Brain (organoid and tissue), 16 donors: ENCODE measurements at places on chromosomes 3 and 15.
A peak's percentile ranks its signal among the peaks of the same experiment; 100 is the strongest.

- DNase-seq = no peak
These were observed 40.8 kb downstream of the LRRC49 start for GRCh38 chr15:70933411-70933810.

DNA sequence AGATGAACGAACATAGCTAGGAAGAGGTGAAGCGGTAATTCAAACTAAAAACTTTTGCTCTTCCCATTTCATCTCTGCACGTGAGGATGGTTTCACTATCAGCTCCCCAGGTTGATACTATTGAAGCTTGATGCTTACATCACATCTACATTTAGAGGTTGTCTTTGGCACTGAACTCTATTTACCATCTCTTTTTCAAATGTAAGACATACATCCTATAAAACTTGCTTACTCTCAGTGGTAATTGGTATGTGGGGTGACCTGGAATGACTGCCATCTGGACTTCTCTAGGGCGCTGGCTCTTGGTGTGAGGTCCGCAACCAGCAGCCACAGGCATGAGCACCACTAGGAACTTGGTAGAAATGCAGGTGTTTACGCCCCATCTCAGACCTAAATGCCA lies 118.1 kb downstream of the AKAP13 start:
- DNase-seq = no peak

DNA sequence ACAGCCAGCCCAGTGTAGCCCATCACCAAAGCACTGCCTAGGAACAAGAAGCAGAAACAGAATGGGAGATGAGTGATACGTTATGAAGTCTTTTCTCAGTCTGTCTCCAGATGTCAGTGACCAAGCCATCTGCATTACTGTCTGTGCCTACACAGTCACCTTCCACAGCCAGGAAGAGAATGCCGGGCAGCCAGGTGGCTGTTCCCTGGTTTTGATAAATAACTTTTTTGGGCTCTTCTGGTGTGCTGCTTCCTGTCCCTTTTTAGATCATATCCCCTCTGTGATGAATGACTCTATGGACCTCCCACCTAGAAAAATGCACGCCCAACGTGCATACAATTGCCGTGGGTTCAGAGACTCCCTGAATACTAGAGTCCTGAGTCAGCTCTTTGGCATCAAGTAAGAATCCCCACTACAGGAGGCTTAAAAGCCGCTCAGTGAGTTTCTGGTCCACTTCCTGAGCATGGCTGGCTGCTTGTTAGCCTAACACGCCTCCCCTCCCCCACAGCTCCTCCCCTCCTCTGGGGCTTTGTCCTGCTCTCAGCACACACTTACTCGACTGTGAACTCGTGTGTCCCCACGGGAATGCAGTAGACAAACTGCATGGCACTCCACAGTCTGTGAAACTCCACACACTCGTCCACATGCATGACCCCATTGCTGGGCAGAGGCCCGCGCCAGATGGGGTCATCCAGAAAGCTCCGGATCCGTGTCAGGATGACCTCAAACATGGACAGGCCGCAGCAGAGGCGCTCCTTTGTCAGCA lies 34.7 kb downstream of the NIPA2 start:
- no peak for DNase-seq

DNA sequence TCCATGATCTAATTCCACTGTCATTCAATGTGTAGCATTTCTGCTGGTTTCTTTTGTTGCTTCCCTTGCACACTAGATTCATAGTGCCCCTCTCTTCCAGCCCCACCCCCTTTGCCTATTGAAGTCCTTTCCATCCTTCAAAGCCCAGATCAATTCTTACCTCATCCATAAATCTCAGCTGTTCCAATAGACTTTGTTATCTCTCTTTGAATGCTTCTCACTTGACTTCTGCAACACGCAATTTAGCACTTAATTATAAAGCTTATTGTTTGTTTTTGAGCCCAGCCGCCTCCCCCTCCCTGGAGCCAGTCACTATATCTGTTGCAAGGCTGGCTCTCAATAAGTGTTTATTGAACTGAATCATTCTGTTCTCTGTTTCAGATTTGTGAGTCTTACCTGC lies 174.6 kb upstream of the TBL1XR1 start:
- no peak for DNase-seq

GRCh38 chr15:101620671-101621070 lies 31.5 kb downstream of the TM2D3 start:
- no peak for DNase-seq

DNA sequence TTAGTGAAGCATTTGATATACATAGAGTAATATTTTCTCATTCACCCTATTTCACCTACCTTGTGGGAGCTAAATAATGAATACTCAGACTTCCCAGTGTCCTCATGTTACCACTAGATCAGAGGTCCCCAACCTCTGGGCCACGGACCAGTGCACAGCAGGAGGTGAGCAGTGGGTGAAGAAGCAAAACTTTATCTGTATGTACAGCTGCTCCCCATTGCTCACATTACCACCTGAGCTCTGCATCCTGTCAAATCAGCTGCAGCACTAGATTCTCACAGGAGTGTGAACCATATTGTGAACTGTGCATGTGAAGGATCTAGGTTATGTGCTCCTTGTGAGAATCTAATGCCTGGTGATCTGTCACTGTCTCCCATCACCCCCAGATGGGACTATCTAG lies 79.4 kb downstream of the RETNLB start:
- DNase-seq = no peak

GRCh38 chr15:85027033-85027380 lies 45.4 kb downstream of the PDE8A start:
- no peak for DNase-seq

GRCh38 chr15:67977414-67978089 lies 76.6 kb upstream of the PIAS1 start:
- no peak for DNase-seq

DNA sequence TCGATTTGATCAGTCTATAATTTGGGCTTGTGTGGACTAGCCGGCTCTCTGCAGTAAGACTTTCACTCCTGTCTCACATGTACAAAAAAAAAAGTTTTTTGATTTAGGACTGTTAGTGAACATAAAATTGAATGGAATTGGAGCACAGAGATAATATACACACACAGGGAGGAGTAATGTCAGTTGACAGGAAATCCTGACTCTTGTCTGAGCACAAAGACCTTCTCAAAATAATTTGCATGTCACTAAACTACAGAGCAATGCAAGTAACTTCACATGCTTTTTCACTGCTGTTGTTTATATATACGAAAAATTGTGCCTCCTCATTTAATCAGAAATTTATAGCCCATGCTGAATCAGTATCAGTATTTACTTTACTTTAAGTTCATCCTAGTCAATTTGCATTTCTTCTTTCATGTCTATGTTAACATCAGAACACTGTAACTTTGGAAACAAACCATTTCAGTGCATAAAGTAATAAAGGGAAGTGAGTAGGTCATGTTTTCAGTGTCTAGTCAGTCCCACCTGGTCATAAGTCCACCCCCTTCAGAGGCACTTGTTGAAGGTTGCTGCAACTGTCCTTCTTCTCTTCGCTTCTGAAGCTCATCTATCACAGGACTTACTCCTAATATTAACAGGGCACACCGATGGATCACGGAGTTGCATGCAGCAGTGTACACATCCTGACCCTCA lies 115.8 kb downstream of the FBXL22 start:
- DNase-seq = no peak

GRCh38 chr3:122921791-122922651 lies 105.5 kb downstream of the SEMA5B start:
- no peak for DNase-seq

- DNase-seq = no peak
These were observed 3.4 kb downstream of the TMEM212 start for GRCh38 chr3:171846597-171846996.

DNA sequence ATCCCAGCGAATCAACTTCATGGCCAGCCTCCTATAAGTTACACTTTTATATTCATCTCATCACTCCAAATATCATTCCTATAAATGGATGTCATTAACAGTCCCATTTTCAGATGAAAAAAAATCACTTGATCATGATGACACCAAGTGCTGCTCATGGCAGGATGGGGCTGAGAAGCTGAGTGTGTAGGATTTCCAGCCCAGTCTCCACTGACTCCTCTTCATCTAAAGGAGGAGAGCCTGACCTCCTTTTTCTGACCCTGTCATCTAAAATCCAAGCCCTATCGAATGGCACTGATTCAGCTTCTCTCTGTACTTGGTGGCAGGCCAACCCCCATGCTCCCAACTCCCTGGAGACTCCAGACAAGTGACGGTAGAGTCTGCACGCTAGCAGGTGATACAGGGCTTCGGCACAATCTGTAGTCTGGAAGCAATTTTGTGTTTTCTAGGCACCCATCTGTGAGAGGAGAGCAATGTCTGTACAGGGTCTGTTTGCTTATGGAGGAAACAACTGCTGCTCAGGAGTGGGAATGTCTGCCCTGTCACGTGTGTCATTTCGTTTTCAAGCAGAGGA lies 103.2 kb downstream of the EPHB1 start:
- DNase-seq = peak; percentile 82

GRCh38 chr3:106534206-106534605 lies 665.4 kb upstream of the CBLB start:
- no peak for DNase-seq

GRCh38 chr3:88147261-88147660 lies 2.5 kb upstream of the C3orf38 start:
- DNase-seq = no peak

DNA sequence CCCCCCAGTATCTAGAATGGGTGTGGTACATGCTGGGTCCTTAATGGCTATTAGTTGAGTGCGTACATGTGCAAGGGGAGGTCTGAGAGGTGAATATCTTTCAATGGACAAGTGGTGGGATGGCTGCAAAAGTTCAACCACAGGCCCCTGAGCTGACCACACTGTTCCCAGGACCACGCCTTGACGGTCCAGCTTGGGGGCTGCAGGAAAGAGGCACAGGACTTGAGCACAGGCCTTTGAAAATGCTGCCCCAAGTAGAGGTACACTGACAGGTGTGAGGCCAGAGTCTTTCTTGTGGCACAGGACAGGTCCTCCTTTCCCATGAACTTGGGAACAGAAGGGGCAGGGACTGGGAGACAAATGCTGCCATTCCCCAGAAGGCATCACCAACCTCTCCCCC lies 24.0 kb downstream of the AMOTL2 start:
- no peak for DNase-seq

GRCh38 chr3:128012050-128012449 lies 40.2 kb upstream of the SEC61A1 start:
- DNase-seq = no peak

- no peak for DNase-seq
These were observed 6.0 kb downstream of the CHCHD4 start for GRCh38 chr3:14118400-14119381.

DNA sequence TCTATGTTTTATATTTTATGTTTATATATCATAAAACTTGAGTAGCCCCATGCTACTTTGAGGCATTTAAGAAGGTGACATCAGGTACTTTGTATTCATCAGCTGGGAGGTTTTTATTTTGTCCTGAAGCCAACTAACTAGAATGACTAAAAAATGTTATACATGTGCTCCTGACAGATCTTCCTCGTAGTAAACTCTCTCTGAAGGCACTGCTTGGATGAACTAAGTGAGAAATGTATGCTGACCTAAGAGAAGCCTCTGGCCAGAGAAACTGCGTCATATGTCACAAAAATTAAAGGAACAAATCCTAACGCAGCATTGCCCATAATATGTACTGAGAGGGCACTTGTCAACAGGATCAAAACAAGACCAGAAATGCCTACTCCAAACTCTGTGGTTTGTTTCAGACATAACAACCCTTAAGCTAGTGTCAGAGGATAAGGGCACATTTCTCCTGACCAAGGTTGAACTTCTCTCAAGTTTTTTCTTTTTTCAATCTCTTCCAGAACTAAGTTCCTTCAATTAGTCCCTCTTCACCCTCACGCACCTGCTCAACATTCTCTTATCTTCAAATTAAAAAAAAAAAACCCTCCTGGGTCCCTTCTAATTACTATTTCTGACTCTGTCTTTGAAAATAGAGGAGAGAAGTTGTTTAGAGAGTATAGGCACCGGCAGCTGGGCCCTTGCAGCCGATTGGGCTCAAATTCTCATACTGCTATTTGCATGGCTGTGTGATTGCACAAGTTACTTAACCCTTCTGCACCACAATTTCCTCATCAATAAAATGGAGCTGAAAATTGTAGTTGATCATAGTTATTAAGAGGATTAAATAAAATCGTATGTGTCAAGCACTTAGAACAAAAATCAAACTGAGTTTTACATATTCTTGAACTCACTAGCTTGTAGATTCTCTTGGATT lies 159.0 kb downstream of the FRMD5 start:
- DNase-seq = no peak

- no peak for DNase-seq
These were observed 517.9 kb downstream of the MECOM start for GRCh38 chr3:169145540-169146178.

DNA sequence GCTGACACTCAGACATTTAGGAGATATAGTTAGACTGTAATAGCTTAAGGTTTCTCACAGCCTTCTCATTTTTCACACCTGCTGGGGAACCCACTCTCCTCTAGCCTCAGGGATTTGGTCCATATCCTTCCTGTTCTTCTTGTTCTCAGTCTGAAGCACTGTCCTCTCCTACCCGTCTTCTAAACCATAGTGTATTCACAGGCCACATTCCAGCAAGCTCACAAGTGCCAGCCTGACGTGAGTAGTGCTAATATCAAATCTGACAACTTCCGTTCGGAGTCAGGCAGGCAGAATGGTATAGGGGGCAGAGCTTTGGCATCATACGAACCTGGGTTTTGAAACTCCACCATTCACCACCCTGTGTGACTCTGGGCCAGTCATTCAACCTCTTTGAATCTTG lies 6.9 kb upstream of the CA12 start:
- no peak for DNase-seq

GRCh38 chr3:99971761-99972160 lies 142.5 kb downstream of the FILIP1L start:
- no peak for DNase-seq

DNA sequence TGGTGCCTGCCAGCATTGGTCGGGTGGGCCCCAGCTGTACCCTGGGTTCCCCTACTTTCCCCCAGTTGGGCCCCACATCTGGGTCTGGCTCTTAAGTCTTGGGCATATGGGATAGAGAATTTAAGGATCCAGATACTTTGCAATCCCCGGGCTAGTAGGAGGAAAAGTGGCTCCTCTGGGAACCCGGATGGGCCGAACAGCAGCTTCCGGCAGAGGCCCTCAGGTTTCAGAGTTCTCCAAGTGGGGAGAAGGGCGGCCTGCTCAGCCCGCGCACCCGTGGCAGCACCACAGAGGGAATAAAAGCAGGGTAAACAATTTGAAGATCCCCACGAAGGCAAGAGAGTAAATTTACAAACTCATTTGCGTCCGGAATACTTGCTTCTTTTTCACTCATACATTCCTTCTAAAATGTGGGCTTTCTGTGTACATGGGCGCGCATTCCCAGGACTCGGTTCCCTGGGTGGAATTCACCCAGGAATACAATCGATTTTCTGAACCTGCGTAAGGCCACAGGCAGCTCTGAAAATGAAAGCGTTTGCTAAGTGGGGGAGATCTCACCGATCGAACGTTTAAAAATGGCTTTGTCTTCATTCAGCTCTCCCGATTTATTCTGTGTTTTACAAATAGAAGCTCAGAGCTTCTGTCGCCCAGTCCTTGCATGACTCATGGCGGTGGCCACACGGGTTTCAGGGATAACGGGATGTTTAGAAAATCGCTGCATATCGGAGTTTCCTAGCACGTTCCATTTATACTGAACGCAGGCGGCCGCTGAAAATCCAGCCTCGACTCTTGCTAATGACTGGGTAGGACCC lies 74.0 kb upstream of the POLG start:
- peak; percentile 62 for DNase-seq
